ENCODE measurements at places on chromosomes 7 and 10.
A peak's percentile ranks its signal among the peaks of the same experiment; 100 is the strongest.

GRCh38 chr7:158495786-158496185 lies 91.8 kb downstream of the PTPRN2 start:
- peak; percentile 39 for DNase-seq

- no peak for DNase-seq
Measured at GRCh38 chr7:134184767-134185166, 57.6 kb downstream of the LRGUK start.

DNA sequence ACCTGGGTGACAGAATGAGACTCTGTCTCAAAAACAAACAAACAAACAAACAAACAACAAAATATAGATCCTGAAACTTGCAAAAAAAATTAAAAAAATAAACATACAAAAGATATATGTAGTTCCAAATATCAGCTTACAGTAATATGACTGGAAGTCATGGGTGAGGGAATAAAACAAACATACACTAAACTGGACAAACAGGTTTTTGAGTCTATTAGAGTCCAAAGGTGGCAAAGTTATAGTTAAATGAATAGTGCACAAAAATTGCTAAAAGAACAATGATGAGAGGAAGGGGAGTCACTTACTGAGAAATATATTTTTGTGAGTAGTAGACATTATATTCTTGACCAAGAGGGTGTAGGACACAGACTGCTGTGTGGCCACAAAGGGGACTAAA lies 16.7 kb upstream of the RSBN1L start:
- DNase-seq, result no peak

- no peak for DNase-seq
Measured at GRCh38 chr7:7251742-7252141, 69.4 kb downstream of the C1GALT1 start.

- DNase-seq, result no peak
Measured at GRCh38 chr7:107047902-107048782, 3.6 kb downstream of the PRKAR2B start.

- DNase-seq, result no peak
Measured at GRCh38 chr7:32559480-32559879, 64.2 kb downstream of the AVL9 start.

DNA sequence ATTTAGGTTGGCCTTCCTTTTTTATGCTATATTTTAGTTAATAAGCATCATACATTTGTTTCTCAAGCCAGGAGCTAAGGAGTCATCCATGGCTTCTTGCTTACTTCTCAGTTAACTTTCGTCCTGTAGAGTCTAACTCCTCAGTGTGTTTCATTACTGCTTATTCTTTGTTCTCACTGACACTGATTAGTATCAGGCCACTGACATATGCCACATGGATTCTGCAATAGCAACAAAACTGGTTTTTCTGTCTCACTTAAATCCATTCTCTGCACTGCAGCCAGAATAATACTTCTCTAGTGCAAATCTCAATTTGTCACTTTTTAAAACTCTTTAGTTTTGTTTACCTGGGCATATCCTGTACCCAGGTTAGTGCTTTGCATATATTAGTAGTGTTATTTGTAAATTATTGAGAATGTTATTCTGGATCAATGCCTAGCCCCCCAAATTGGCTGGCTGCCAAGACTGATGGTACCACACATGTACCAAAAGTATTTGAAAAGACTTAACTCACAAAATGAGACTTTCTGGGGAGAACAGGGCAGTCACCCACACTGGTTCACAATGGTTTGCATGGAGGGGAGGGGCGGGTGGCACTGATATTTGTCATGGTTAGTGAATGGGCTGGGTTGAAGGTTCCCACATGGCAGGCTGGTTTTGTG lies 79.1 kb downstream of the CCSER2 start:
- no peak for DNase-seq

DNA sequence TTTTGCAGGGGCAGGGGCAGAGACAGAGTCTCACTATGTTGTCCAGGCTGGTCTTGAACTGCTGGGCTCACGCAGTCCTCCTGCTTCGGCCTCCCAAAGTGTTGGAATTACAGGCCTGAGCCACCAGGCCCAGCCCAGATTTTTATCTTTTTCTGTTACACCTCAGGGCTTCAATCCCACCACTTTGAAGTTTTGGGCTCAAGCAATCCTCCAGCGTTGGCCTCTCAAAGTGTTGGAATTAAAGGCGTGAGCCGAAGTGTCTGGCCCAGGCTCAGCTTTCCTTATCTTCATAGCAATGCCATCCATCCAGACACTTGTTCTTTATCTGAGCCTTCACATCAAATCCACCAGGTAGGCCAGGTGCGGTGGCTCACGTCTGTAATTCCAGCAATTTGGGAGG lies 4.1 kb downstream of the TAF6 start:
- no peak for DNase-seq

- DNase-seq, result no peak
Measured at GRCh38 chr7:81957517-81957916, 187.7 kb upstream of the HGF start.

GRCh38 chr10:11658801-11659368 lies 47.4 kb upstream of the USP6NL start:
- DNase-seq, result no peak

- no peak for DNase-seq
Measured at GRCh38 chr7:17181482-17181881, 117.0 kb upstream of the AHR start.
